Activated T-cell treated with anti-CD3 and anti-CD28 coated beads, Interleukin-2, amount 50 U/mL, for 72 hours (primary cell): ENCODE measurements at places on chromosomes 1 and 21.
A peak's percentile ranks its signal among the peaks of the same experiment; 100 is the strongest.

DNA sequence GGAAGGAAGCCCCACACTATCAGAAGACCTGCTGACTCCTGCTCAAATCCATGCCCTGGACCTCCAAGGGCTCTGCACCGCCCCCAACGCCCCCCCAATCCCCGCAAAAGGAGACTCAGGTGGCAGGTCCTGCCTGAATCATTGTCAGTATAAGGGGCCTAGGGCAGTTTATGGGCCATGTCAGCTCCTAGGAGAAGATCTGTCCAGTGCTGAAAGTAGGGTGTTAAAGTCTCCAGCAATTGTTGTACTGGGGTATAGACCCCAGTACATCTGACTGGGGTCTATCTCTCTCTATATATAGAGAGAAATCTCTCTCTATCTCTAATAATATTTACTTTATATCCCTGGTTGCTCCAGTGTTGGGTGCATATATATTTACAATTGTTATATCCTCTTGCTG, 12.1 kb upstream of the OLIG2 start:
- DNase-seq = no peak

DNA sequence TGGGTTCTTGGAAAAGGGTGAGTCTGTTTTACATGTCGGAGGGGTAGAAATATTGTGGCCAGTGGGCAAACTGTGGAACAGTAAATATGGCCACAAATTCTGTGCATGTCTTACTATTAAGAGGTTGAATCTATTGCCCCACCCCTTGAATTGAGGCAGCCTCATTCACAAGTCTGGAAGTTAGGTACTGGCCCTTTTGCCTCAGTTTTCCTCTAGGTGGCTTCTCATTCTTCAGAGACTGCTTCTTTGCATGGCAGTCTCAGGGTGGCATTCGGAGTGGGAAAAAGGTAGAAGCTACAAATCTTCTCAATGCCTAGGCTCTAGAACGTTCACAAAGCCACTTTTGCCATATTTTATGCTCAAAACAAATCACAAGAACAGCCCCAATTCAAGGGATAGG, 57.2 kb downstream of the SLC9C2 start:
- no peak for DNase-seq

DNA sequence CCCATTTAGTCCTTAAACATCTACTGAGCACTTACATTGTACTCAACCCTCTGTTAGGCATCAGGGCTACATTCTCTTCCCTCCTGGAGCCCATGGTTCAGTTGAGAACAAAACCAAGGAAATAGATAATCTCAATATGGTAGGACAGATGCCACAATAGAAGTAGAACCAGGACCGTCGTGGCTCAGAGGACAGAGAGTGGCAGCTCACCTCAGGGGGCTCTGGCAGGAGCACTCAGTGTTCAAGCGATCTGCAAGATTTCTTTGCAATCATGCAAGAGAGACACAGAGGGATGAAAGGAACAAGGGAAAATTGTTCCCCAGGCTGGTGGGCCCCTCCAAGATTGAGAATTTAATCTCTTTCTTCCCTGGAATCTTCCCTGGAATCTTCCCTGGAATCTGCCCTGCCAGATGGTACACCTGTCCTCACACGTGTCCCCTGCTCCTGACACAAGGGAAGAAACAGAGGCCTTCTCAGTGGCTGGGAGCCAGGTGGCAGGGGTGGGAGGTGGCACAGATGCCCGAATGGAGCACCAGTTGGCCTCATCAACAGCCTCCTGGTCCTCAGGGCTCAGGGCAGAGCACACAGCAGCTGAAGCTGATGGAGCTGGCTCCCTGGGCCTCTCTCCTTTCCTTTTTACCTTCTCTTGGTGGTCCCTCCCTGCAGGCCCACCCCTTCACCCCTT, 135.4 kb downstream of the PLXNA2 start:
- no peak for DNase-seq

DNA sequence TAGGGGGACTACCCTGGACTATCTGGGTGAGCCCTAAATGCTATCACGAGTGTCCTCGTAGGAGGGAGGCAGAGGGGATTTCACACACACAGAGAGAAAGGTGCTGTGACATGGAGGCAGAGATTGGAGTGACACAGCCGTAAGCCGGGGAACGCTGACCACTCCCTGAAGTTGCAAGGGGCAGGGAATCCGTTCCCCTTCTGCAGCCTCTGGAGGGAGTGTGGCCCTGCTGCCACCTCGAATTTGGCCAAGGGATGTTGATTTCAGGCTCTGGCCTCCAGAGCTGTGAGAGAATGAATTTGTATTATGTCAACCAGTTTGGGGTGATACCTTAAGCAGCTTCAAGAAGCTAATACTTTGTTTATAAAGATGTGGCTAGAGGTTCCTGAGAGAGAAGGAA, 137.7 kb downstream of the ACTL8 start:
- DNase-seq = no peak

DNA sequence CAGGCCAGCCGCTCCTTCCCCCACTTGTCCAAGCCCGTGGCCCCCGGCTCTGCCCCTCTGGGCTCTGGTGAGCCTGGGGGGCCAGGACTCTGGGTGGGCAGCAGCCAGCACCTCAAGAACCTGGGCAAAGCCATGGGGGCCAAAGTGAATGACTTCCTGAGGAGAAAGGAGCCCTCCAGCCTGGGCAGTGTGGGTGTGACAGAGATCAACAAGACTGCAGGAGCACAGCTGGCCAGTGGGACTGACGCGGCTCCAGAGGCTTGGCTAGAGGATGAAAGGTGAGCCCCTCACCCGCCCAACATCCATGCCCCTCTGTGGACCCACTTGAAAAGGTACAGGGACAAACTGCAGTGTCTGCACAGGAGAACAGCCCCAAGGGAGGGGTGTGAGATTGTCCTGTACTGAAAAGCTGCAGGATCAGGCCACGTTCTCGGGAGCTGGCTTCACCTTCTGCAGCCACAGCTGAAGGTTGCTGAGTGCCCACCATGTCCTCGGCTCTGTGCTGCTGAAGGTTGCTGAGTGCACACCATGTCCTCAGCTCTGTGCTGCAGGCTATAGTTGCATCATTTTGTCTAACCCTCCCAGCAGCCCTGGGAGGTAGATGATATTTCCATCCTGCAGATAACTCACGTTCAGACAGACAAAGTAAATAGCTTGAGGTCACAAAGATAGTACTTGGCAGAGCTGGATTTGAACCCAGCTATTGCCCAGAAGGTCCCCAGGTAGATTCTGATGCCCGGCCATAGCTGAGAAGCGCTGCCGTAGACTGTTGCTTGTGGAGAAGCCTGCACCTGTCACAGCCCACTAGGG, 618 bp downstream of the C1orf226 start:
- DNase-seq = no peak

DNA sequence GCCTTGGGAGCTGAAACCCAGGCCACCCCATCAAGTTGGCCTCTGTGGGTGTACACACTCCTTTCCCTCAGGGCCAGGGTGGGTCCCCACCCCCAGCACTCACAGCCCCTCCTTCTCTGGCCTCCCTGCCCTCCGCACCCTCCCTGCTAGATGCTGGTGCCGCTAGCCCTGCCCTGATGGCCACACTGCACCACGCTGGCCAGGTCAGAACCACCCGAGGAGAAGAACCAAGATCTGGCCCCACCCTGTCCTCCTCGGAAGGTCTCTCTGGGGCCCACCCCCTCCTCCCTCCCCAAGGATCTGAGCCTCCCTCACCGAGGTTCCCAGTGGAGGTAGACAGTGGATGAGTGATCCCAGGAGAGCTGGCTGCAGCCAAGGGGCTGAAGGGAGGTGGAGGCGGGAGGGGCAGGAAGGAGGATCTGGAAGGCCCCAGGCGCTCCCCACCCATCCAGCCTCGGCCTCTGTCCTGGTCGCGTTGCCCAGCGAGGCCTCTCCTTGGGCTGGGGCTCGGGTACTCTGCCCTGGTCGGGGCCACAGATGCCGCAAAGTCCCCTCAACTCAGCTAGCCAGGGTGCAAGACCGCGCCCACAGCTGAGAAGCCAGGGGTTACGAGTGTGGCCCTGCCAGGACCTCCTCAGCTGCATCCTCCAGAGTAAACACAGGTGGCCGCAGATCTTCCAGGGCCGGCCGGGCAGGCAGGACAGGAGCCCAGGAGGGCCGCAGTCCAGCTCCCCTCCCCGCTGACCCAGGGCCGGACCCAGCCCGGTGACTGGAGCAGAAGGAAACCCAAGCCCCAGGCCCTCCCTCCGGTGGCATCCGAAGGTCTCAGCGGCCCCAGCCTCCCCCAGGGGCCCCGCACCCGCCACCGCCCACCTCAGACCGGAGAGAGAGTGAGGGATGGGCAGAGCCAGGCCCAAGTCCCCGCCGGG, 5.2 kb downstream of the B3GALT6 start:
- DNase-seq = no peak

- DNase-seq = no peak
Observed at GRCh38 chr1:16926491-16927073, 4.9 kb downstream of the CROCC start.

- DNase-seq = no peak
Observed at GRCh38 chr21:39430016-39430415, 15.6 kb downstream of the LCA5L start.

- DNase-seq = no peak
Observed at GRCh38 chr1:107473065-107473464, 332.2 kb downstream of the NTNG1 start.

GRCh38 chr1:29424266-29424665, 187.9 kb downstream of the PTPRU start:
- DNase-seq = no peak

DNA sequence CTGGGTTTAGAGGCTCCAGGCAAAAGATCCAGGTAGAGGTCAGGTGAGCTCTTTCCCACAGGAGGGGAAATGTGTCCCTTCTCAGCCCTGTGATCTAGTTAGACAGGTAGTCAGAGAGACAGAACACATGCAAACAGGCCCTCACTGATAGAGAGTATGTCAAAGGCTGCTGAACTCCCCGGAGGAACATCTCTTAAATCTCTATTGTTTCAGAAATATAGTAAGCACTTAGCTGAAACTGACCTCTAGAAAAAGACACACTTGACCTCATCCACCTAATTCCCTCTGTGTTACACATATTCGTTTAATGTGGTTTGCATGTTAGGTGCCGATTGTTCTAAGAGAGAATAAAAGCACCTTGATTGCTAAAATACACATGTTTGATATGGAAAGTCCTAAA, 23.3 kb downstream of the SUSD4 start:
- DNase-seq = no peak

DNA sequence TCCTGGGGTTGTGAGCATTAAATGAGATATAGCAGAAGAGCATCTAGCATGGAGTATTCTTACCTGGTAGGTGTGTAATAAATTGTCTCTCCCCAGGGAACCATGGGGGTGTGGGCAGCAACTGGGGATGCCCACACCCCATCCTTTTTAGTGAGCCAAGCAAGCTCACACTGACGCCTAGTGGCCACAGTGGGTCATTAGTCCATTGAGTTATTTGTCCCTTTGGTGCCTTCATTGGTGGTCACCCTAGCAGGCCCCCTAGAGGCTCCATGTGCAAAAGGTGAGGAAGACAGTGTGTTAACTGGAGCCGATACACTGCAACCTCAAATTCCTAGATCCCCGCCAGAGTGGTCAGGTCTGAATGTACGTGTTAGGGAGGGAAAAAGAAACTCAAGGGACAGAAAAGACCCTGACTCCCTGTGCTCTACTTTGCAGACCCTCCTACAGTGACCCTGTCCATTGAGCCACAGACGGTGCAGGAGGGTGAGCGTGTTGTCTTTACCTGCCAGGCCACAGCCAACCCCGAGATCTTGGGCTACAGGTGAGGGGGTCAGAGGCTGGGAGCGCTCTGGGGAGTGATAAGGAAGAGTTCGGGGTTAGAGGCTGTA, 93.3 kb upstream of the CD1D start:
- DNase-seq = peak; percentile 24

DNA sequence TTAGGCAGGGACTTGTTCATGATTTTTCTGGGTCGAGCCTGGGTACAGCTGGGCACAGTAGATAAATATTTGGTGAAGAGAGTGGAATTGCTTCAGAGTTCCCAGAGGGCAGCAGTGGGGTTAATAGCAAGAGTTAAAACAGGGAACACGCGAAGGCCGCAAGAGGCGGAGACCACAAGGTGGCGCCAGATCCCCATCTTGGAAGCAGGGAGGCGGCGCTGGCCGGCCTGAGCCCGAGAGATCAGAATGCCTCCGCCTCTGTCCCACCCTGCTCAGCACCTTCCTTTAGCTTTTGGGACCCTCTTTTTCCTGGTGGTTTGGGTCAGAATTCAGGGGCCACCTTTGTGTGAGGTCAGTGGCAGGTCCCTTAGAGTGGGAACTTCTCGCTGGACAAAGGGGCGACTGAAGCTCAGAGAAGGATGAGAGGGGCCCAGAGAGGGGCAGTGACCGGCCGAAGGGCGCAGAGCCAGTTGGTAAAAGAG, 6.5 kb upstream of the PADI2 start:
- DNase-seq = peak; percentile 85

DNA sequence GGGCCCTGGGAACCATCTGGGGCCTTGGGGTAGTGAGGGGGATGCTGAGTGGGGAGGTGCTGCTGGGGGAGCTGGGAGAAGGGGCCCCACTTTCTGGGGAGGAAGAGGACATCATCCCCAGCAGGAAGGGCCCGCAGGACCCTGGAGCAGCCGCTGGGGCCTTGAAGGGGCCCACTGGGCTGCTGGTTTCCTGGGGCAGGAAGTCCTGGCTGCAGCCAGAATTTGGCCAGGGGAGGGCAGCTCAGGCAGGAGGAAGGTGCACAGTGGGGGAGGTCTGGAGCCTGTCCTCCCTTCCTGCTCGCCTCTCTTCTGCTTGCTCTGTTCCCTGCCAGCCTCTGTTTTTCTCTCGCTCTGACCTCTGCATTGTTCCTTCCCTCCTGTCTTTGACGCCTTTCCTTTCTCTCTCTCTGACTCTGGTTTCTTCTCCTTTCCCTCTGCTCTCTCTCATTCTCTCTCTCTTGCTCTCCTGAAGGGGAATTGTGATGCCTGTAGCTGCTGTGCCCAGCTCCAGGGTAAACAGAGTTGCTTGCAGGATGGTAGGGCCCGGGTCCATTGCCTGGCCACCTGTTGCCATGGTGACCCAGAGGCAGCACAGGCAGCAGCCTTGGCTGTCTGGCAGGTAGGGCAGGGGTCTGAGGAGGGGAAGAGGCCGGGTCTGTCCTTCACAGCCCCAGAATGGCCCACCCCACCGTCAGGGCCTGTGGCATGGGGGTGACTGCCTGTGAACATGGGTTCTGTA, 23.9 kb downstream of the ACOT11 start:
- DNase-seq = no peak

- DNase-seq = no peak
Observed at GRCh38 chr1:45410850-45411509, 70.7 kb upstream of the MUTYH start.

- no peak for DNase-seq
Observed at GRCh38 chr1:157852476-157852875, 10.9 kb upstream of the CD5L start.

DNA sequence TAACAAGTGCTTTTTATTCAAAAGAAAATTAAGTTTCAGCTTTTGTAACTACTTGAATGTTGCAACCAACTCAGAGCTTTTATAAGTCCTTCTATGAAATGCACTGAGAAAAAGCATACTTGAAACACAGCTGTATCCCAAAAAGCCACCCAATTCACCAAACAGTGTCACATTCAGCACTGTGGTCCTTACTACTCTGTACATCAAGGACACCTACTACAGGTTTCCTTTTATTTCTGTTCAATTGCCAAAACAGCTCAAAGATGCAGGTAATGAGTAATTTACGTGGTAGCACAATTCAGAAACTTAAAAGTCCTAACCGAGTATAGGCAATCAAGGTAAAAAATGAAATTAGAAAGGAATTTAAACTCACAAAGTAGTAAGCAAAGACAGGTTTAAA, 2.5 kb downstream of the EIF4G3 start:
- DNase-seq = no peak
